ENCODE measurements at places on chromosomes 1 and 21.

DNA sequence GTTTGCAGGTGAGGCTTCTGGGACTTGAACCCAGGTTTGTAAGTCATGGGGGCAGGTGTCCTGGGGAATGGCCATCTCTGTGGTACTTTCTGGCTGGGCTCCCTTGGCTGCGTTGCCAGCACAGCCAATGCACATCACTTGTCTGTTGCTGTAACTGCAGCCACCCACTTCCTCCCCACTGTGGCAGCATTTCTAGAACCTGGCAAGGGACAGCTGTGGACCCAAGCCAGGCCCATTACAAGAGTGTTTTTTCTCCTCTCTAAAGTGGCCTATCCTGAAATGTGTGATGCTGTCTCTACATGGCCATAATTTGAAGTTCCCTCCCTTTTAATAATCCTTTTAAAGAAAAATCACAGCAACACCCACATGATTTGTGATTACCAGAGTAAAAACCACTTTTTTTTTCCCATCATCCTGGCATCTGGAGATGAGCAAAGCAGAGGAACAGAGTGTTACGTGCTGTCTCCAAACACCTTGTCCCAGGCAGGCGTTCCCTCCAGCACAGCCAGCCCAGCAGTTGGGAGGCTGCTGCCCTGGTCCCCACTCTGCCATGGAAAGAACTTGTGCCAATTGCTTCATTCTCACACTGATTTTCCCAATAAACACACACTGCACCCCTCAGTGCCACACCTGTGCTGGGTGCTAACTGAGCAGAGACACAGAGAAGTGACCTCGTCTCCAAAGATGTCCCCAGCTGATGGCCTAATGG lies 360.6 kb upstream of the USP24 start:
- DNase-seq, result no peak

- peak; percentile 59 for DNase-seq
Measured at GRCh38 chr1:184298440-184299405, 88.1 kb upstream of the C1orf21 start.

GRCh38 chr1:51218570-51218969 lies 17.5 kb upstream of the RNF11 start:
- no peak for DNase-seq

- DNase-seq, result no peak
Measured at GRCh38 chr1:230026572-230026971, 40.5 kb upstream of the GALNT2 start.

- DNase-seq, result peak; percentile 10
Measured at GRCh38 chr1:196148367-196148970, 459.8 kb downstream of the KCNT2 start.

Data from neural progenitor cell (in vitro differentiated cells).